Effector CD4-positive, alpha-beta T cell (primary cell): ENCODE measurements at places on chromosomes 3 and 15.

DNA sequence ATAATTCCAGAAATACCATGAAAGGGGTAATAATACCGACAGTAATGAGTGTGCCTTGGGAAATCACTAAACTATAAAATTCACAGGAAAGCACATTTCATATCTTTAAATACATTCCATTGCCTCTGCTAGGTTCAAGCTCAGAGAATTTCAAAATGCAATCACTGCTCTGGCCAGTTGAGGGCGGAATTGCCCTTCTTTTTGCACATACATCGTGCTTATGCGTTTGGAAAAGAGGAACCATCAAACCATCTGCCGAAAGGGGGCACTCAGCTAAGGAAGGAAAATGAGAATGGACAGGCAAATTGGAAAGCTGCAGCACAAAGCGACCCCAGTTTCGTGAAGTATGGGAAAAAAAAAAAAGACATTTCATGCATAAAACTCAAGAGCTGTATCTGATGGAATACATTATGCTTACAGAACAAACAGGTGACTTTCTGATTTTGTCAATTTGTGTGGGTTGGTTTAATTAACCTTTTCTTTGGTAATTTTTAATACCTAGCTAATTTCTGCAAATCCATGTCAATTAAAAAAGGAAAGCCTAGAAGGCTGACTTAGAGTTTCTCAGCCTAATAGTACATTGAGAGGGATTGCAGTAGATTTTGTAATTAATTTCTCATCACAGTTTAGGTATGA is 61.4 kb downstream of the TUSC7 start:
- no peak for DNase-seq

GRCh38 chr3:7876741-7877297 is 624.8 kb upstream of the LMCD1 start:
- DNase-seq = peak; percentile 31

GRCh38 chr3:81554801-81555200 is 206.6 kb downstream of the GBE1 start:
- DNase-seq = no peak

GRCh38 chr3:12138044-12138443 is 20.7 kb downstream of the TIMP4 start:
- no peak for DNase-seq

DNA sequence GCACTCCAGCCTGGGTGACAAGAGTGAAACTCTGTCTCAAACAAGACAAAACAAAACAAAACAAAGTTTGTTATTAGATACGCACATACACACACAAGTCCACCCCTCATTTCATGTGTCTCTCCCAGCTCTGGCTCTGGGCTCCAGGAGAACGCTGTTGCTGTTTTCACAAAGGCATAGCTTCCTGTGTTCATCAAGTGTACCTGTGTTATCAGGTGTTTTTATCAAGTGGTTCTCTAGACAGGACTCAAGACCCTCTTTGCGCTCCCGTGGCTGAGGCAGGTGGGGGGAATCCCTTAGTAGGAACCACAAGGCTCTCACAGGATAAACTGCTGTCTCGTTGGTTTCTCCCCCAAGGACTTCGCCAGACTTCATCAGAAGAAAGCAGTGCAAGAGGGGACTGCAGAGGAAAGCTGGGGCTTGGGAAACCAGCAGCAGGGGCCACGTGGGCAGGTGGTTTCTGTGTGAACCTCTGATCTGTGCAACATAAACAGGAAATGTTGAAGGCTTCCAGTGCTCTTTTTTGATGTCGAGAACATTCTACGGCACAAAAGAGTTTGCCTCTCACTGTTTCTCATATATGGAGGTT is 6.9 kb upstream of the PPP1R2 start:
- peak; percentile 80 for DNase-seq

DNA sequence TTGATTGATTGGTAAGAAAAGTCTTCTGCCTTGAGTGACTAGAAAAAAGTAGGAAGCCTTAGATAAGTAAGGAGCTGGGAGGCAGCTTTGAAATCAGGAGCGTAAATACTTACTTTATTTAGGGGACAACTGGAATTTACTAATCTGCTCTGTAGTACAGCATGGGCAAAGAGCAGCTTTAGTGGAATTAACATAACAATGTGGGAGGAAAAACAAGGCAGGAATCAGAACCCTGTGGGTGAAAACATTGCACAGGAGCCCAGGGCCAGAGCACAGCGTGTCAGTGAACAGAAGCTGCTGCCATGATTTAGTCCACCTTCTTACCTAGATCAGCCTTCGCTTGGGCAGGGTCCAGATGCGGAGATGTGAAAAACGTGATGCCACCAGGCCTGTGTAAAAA is 14.6 kb downstream of the FMN1 start:
- no peak for DNase-seq
